ENCODE measurements at places on chromosomes 13 and 19.

DNA sequence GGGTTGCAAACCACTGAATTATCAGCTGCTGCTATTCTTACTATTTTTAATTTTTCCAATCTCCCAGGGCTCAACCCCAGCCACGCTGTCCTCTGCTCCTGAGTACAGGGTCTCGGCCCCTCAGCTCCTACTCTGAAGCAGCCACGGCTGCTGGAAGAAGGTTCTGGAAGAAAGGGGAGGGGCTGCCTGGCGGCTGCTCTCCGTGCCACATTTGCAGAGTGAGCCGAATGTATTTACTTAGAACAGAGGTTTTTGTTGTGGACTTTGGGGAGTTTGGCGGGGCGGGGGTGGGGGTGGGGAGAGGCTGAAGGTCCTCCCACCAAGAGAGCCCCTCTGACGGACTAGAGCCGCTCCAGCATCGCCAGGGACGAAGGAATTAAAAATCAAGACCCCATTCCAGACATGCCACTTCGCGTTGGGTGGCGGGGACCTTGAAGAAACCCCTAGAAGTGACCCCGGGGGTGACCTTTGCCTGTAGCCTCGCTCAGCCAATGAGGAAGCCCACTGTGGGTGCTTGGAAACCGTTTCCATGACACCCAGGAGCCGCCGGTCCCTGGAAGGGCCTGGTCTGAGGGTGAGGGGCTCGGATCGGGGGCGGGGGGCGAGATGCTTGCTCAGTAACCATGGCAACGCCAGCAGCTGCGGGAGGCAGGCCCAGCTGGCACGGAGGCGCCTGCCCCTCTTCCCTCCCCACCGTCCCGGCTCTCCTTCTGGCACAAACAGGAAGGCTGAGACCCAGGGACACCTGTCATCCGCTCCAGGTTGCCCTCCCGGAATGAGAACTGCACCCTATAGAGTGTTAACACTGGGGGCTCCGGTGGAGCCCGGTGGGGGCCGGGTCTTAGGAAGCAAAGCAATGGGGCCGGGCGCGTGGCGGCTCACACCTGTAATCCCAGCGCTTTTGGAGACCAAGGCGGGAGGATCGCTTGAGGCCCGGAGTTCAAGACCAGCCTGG lies 54.2 kb upstream of the PTPRS start:
- no peak for DNase-seq

DNA sequence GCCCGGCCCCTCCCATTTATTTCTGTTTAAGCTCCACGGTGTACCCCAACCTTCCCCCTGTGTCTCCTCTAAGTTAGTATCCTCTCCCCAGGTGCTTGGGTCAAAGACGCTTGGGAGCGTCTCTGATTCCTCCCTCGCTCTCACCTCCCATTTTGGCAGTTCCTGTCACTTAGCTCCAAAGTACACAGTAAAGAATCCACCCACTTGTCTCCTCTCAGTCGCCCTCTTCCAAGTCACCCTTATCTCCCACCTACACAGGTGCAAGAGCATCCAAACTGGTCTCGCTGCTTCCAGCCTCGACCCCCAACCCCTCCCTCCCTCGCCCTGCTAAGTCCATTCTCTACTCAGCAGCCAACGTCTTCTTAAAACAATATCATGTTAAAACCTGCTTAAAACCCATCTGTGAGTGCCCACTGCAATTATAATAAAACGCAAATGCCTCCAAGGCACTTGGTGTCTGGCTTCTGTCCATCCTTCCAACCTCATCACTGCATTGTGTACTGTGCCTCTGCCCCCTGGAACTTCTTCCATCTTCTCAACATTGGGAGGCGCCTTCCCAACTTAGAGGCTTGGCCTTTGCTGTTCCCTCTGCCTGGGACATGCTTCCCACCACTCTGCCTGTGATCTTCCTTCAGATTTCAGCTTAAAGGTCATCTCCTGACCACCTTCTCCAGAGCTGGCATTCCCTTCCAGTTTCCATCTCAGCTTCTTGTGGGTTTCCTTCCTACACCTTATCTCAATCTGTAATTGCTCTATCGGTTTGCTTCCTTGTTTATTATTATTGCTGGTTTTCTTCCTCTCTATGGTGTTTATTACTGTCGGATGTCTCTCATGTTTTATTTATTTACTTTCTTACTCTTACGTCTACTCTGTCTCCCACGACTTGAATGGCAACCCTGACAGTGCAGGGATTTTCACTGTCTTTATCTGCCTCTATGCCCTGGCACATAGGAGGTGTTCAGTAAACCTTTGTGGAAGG lies 9.5 kb upstream of the KLK14 start:
- DNase-seq = no peak

DNA sequence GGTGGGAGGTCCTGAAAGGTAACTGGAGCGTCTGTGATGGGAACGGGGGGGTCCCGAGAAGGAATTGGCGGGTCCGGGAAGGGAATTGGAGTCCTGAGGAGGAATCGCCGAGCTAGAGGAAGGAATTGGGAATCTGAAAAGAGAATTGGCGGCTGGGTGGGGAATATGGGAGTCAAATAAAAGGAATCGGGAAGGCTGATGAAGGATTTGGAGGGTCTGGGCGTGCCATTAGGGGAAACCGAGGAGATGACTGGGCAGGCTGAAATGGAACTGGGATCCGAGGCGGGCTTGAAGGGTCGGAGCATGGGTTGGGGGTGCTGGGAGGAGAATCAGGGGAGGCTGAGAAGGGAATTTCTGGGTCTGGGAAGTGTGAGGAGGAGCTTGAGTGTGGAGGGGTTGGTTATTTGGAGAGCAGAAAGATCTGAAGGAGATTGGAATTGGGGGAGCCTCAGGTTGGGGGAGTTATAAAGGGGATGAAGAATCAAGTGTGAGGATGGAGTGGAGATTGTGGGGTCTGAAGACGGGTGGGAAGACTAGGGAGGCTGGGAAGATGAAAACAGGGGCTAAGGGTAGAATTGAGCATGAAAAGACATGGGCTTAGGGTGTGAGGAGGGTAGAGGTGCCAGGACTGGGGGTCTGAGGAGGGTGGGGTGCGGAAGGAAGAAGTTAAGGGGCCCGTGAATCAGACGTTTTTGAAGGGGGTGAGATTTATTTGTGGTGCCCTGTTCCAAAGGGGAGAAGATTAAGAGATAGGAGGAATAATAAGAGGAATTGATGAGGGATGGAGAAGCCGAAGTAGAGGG lies 718 bp downstream of the ACTN4 start:
- DNase-seq = no peak

DNA sequence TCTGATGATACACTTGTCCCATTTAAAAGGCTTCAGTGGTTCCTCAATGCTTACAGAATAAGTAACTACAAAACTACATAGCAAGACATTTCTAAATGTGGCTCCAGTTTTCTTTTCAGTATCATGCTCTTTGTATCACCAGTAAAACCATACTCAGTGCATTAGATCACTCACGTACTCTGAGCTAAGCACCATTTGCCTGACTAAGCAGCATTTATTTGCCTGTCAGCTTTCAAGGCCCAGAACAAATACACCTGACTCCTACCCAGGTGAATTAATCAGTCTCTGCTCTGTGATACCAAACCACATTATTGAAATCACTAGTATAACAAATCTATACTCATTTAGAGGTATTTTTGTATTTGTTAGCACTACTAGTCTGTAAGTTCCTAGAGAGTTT lies 47.4 kb upstream of the PCDH20 start:
- DNase-seq = no peak

DNA sequence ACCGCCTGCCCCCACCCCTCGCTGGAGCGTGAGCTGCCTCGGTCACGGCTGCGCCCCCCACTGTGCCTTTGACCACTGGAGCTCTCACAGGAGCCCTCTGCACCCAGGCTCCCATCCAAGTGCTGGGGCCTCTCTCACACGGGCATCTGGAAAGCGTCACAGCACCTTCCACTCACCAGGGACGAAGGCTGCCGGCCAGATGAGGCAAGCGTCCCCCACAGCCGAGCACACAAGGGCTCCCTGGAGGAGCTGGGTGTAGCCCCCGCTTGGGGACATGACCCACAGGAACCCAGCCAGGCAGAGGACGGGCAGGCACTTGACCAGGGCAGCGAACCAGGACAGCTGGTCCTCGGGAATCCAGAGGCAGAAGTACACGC lies 560 bp downstream of the TMEM86B start:
- DNase-seq = no peak

GRCh38 chr13:109615721-109616420 lies 170.5 kb downstream of the IRS2 start:
- DNase-seq = no peak

DNA sequence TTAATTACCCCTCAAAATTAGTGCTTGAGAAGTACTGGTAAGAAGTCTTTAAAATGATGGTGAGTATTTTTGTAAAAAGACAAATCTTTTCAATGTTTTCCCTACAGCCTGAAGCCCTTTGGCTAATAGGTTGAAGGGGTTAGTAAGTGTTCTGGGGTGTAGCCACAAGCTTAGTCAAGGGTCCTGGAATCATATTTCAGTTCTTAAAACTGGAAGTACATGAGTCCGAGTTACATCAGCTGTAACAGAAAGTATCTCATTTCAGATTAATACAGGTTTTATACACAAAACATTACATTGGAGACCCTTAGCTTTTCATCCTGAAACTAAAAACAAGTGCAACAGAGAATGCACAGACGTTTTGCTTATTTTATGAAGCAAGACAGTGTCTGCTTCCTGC lies 52.7 kb upstream of the TEX29 start:
- no peak for DNase-seq

DNA sequence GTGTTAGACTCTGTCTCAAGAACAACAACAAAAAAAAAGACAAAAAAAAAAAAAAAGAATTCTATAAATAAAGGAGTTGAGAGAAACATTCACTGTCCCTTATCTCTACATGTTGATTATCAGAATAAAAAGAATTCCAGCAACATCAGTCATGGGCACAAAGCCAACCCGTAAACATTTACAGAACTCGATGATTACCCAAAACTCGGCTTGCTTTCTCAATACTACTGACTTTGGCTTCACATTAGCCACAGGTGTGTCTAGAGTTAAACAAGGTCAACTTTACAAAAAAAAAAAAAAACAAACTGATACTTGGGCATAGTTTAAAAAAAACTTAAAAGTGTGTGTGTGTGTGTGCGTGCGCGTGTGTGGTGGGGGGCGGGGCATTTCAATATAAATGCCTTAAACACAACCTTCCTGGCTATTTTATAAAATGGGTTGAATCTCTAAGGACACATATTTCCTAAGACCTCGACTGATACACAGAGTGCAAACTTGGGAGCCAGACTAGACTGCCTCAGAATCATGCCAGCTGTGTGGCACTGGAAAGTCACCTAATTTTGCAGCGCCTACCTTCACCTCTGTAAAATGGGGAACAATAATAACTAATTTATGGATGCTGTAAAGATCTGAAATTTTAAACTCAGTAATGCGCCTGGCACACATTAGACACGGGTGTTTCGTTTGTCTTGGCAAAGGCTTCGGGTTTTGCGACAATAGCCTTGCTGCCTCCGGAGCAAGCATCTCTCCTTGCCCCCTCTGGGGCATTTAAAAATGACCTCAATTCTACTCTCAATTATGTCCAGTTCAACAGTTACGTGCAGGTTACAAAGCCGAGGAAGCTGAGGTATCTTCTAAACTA lies 922 bp downstream of the EBPL start:
- peak; percentile 38 for DNase-seq

GRCh38 chr19:51114087-51114729 lies 6.0 kb upstream of the CTU1 start:
- peak; percentile 57 for DNase-seq

DNA sequence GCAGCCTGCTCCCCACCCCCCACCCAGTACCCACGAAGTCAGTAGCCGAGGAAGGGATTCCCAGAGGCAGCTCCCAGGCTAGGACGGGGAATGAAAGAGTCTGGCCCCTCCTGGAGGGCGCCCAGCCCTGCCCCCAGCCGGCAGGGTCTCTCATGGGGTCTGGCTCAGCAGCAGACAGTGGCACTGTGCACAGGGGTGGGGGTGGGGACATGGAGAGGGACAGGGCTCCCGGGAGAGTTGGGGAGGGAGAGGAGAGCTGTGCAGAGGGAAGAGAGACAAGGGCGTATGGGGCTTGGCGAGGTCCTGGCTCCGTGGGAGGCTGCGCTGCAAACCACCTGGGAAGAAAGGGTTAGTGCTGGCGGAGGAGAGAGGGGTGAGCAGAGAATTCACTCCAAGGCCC lies 27.7 kb upstream of the ASF1B start:
- DNase-seq = no peak

- DNase-seq = peak; percentile 56
These were observed 450 bp downstream of the SELENOW start for GRCh38 chr19:47778954-47779351.

GRCh38 chr13:88590574-88590973 lies 919.4 kb downstream of the SLITRK5 start:
- DNase-seq = no peak
